HepG2 (cell line): ENCODE measurements at places on chromosomes 1 and 21. TPM values are rescaled to one million over a fixed set of nuclear protein-coding genes. Genes with fewer than 3 reads are reported as not detected.
A peak's percentile ranks its signal among the peaks of the same experiment; 100 is the strongest.

- DNase-seq, result no peak
These were observed 48.7 kb downstream of the MRPS6 start for GRCh38 chr21:34122047-34122446.

DNA sequence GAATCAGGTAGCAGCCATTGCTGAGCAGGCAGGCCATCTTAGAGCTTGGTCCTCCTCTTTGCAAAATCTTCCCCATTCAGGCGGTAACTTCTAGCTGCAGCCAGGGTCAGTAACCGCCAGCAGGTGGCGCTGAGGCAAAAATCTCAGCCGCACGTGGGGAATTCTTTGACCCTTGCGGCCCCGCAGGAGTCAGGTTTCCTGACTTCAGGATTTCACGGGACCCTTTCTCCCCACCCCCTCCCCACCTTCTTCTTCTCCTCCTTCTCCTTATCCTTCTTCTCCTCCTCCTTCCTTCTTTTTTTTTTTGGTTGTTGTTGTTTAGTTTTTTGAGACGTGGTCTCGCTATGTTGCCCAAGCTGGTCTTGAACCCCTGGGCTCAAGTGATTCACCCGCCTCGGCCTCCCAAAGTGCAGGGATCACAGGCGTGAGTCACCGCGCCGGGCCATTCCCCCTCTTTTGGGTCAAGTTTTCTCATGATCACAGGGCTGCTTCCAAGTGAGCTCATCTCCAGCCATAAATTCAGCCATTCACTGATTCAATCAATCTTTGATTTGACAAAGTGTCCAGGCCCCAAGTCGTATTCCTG, 33.4 kb upstream of the TENT5B start:
- DNase-seq, result peak; percentile 38

GRCh38 chr1:211353562-211354212, 27.1 kb downstream of the TRAF5 start:
- no peak for DNase-seq

DNA sequence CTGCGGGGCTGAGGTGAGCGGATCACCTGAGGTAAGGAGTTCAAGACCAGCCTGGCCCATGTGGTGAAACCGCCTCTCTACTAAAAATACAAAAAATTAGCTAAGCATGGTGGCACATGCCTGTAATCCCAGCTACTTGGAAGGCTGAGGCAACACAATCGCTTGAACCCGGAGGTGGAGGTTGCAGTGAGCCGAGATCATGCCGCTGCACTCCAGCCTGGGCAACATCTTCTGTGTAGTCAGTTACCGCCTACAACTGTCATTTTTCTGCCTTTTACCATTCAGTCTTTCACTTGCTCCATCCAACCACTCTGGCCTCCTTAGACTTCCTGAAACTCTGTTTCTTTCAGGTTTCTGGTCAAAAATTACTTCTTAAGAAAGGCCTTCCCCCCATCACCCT, 2.2 kb downstream of the MYCBP start:
- no peak for DNase-seq

- no peak for DNase-seq
These were observed 120.8 kb downstream of the GABPA start for GRCh38 chr21:25855576-25855975.

- DNase-seq, result no peak
These were observed 136.2 kb upstream of the F3 start for GRCh38 chr1:94677714-94678113.

DNA sequence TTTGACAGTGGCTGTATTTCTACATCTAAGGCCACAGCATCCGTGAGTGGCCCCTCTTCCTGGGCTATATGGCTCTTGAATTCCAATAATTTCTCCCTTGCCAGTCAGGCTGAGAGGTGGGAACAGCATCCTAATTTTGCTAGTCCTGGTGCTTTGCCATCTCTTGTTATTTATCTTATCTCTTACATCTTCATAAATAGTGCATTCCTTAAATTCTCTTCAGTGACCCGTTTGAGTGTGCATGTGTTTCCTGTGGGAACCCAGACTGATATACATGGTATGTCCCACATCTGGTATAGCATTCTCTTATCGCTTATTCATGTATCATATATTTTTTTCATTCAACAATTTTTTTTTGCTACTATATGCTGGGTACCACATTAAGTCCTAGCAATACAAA, 9.9 kb downstream of the S100A11 start:
- no peak for DNase-seq

- no peak for DNase-seq
These were observed 388.5 kb upstream of the C1orf87 start for GRCh38 chr1:60461925-60462595.

DNA sequence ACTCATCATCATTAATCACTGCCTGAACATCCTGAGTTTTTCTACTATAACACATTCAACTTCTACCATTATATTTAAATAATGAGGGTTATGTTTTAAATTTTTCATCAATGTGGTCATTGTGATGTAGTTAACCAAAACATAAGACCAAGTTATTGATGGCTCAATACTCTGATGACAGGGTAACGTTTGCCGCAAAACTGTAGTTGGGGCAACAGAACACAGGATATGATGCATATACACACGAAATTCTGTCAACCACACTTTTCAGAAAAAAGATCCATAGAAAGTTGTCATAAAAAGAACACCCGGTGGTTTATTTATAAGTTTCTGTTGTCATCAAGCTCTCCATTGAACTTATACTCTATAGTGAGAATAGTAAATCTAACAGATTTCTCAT, 121.7 kb upstream of the COL11A1 start:
- no peak for DNase-seq

DNA sequence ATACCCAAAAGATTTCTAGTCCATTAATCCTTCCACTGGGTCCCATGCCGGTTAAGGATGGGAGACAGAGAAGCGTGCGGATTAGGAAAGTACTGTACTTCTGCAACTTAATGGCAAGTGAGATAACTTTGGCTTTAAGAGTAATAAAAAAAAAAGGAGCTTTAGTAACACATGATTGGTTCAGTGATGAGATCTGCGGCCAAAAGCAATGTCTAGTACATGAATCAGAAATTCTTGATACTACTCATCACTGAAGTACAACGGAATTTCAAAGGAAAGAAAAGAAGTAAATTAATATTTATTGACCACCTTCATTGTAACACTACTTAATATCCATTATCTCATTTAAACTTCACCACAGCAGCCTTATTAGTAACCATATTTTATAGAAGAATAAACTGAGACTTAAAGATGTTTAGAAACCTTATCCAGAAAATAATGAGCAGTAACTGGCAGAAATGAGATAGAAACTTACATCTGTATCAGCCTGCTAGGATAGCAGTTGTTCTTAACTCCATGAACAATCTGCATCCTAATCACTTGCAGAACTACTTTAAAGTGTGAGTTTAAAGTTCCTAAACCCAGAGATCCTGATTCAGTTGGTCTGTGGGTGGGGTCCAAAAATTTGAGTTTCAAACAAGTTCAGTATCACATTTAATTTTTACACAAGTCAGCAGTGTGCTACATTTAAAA, 14.1 kb upstream of the NUF2 start:
- DNase-seq, result no peak

GRCh38 chr1:92409946-92410549, 76.7 kb downstream of the GFI1 start:
- DNase-seq, result no peak

GRCh38 chr1:19356266-19356665, 44.1 kb downstream of the SLC66A1 start:
- DNase-seq, result no peak

- no peak for DNase-seq
These were observed 25.8 kb upstream of the PPP1R8 start for GRCh38 chr1:27804791-27805190.

DNA sequence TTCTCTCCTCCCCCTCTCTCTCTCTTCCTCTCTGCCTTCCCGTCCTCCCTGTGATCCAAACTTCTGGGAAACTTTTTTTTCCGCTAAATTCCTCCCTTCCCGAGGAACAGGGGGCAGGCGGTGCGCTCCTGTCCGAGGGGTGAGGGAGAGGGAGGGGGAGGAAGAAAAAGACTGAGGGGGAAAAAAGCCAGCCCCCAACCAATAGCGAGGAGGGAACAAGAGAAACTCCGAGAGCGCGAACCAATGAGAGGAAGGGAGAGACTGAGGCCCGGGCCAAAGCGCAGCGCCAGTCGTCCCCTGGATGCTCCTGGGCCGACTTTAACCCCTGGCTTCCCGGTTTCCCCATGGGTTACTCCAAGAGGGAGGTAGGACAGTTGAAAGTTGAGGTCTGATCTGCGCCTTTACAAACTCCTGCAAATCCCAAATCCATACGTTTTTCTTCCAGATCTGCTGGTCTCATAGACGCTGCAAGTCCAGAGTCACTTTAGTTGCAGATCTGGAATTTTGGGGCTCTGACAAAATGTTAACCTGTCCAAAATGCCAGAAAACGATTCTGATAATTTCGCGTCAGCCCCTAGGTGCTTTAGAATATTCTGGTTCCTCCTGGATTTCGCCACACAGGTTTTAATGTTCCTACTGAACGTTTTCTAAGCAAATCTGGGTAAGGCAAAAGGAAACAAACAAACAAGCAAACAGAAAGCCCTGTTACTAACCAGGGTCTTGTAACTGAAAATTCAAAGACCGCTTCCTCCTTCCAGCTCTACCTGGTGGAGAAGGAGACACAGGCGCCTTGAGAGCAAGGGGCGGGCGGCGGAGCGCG, at the start of gene TBX15:
TBX15 (minus strand) TSS at position 158 of the 820 bp plus-strand sequence. CDS start 548 bp downstream, outside the sequence.
- DNase-seq, result no peak

GRCh38 chr1:225899044-225899925, 10.3 kb upstream of the LEFTY1 start:
- no peak for DNase-seq

DNA sequence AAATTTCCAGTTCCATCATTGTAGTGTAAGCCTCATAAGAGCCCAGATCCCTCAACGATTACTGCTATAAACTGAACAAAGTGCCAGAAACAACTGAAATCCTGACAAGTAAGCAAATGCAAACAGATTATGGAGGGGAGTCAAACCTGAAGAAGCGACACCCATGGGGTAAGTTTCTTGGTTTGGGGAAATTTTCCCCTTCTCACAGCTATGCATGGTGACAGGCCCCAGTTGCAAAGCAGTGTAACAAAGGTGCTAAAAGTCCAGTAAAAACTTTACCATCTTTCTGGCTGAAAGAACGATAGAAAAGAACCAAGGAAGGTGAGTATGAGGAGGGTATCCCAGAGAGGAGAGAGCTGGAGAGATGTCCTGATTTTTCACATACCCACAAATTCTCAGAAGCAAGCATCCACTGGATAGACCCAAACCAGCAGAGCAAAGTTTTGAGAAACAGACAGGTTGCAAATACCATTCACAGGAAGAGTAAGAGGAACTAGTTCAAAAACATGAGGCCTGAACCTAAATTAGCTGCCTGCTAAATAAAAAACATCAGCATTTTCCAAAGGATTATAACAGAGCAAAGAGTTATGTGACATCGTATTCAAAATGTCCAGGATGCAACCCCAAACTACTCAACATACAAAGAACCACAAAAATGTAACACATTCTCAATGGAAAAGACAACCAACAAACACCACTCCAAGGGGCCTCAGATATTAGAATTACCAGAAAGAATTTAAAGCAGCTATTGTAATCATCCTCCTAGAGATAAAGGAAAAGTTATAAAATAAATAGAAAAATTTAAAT, 14.5 kb downstream of the SCYL3 start:
- no peak for DNase-seq

- DNase-seq, result peak; percentile 76
These were observed 126.9 kb downstream of the CLIC6 start for GRCh38 chr21:34795548-34796180.

GRCh38 chr1:219657186-219657585, 44.3 kb upstream of the ZC3H11B start:
- DNase-seq, result no peak

GRCh38 chr1:232657426-232658005, 27.6 kb upstream of the SIPA1L2 start:
- no peak for DNase-seq

DNA sequence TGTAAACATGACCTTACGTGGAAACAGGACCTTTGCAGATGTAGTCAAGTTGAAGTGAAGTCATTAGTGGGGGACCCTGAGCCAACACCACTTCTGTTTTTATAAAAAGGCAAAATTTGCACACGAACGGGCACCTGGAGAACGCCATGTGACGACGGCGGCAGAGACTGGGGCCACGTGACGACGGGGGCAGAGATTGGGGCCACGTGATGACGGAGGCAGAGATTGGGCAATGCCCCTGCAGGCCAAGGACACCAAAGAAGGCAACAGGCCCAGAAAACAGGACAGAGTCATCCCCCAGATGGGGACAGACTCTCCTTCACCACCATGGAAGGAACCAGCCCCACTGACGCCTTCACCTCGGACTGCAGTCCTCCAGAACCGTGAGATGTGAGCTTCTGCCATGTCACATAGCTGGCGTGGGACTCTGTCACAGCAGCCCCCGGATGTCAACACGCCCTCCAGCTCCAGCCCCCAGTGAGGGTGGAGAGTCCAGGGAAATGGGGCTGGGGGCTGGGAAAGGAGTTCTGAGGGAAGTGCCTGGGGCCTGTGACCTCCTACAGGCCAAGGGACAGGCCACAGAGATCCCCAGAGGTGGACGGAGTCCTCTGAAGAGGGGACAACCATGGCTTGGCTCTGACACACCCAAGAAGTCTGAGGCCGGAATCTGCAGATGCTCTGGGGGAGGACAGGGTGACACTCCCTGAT, 4.0 kb downstream of the KRTAP12-4 start:
- DNase-seq, result no peak

DNA sequence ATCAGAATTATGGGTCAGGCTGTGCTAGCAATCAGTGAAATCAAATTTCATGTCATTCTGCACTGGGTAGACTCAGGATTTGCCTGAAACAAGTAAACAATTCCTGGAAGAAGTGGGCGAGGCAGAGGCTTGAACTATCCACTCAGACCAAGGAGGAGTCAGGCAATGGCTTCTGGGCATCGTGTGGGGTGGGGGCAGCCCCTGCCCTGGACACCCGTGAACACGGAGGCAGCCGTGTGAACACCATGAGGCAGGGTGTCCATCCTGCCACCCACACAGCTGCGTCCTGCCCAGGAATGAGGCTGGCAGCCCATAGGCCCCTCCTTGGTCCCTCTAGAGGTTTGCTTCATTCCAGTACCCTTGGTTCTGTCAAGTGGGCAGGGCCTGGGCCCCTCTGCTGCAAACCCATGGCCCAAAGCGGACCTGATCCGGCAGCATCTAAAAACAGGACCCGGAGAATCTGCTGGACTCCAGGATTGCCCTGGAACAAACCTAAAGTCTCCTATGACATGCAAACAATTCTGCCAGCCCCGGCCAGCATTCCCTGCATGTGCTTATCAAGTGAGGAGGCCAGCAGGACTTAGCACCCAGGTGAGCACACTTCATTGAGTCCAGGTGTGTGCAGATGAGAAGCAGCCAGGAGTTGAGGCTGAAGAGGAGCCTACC, 69.5 kb downstream of the PDE9A start:
- DNase-seq, result no peak

GRCh38 chr1:39268112-39268581, 63.7 kb downstream of the MACF1 start:
- DNase-seq, result no peak

NBL1 gene
- total RNA-seq, result 1.9 and 2.7 TPM in 2 replicates

DMBX1 gene
- not detected in 2 replicates for total RNA-seq

COL24A1 gene
- 0.07 and 0.13 TPM in 2 replicates for total RNA-seq

VAMP3 gene
- 75.3 and 102 TPM in 2 replicates for total RNA-seq

LY9 gene
- total RNA-seq, result not detected in 2 replicates

TMEM269 gene
- 0.15 and 0.24 TPM in 2 replicates for total RNA-seq

OLIG2 gene
- not detected in 2 replicates for total RNA-seq

SLC5A3 gene
- 10.1 and 11.2 TPM in 2 replicates for total RNA-seq

S100A13 gene
- 89.5 and 115 TPM in 2 replicates for total RNA-seq
